ENCODE measurements at places on chromosomes 12 and 14.

DNA sequence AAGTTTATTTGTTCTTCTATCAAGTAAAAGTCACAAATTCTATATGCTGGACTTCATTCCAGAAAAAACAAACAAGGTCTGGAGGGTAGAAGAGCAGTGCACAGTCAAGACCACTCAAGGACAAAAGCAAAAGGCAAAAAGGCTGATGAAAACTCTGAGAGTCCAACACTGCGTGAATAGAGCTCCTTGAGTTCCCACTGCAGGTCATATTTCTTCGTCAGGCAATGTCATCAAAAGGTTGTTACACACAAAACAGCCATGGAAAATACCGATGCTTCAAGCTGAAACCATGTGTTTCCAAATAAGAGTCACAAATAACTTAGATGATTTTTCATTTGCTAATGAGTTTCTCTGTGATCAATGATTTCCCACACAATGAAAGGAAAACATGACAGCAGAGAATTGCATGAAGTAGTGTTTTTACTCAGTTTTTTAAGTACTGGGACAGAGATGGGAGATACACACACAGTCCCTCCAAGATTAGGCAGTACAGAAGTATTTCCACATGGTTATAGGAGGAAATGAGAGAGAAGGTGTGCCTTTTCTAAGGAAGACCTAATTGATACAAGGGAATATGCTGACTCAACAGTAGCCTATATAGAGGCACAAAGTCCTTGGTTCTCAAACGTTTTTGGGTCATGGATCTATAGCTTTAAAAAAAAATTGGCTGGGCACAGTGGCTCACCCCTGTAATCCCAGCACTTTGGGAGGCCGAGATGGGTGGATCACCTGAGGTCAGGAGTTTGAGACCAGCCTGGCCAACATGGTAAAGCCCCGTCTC lies 177.7 kb downstream of the MED13L start:
- DNase-seq: no peak

GRCh38 chr14:32998433-32998832 lies 59.8 kb downstream of the NPAS3 start:
- no peak for DNase-seq

- no peak for DNase-seq
These were observed 33.1 kb downstream of the FERMT2 start for GRCh38 chr14:52917735-52918134.

- no peak for DNase-seq
These were observed 140.5 kb downstream of the KCNA5 start for GRCh38 chr12:5184186-5184585.

DNA sequence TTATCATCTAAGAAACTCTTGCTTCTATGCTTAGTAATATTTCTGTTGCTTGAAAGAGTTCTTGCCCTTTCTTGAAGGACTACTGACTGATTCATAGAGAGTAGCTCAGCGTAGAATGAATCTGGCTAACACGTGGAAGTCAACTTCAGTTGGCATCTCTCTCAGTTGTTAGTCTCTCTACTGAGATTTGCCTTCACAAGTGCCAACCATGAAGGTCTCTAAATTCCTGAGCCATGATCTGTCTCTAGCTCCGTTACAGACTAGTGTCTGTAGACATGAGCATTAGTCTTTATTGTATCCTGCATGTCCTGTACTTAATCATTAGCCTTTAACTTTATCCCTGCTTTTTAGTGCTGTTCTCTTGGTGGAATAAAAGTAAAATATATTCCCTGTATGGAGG lies 19.1 kb upstream of the ALX1 start:
- no peak for DNase-seq

DNA sequence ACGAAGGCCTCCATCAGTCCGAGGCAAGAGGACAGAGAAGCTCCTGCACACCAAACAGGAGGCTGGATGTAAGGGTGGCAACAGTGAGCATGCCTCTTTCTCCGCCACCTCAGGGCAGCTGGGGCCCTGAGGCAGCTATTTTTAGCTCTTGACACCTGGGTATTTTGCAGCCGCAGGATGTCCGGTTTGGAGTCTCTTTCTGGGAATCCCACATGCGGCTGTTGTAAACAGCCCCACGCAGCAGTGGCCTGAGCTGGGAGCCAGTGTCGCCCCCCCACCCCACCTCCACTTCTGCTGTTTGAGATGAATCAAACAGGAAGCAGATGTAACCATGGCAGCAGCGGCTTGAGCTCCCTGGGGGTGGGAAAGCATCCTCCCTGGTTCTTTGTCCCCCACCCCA lies 11.7 kb downstream of the HDAC7 start:
- no peak for DNase-seq

DNA sequence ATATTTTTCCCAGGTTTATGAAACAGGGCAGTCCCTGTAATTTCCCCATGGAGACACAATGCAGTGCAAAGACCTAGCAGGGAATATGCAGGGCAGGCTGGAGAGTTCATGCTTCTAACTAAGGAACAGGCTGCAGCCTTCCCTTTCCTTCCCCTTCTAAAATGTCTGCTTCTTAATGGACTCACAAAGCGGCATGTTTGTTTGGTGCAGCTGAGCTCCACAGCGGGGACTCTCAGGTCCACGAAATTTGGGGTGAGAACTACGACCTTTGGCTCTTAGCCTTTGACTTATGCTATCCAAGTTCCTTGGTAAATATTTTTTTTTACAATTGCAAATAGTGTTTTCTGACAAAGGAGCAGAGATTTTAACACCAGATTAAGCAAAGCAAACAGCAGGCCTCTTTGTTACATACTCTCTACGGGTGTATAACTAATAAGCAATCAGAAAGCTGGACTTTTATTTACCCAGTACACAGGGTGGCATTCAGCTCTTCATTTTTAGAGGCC lies 323.6 kb downstream of the ZFP36L1 start:
- no peak for DNase-seq

DNA sequence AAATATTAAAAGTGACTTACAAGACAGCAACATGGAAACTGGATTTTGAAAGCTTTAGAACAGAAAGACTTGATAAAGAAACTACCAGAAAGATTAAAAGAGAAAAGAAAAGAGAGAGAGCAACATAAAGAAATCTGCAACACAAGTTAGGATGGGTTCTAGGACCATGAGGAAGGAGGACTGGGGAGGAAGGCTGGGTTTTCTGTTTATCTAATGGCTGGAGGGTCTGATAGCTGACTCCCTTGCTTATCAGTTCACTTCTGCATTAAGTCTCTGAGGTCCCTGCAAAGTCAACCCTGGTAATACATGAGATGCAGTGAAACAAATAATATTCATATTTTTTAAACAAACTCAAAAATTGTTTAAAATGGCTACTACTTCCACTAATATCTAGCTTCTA lies 90.1 kb downstream of the RPAP3 start:
- no peak for DNase-seq

- no peak for DNase-seq
These were observed 234.8 kb downstream of the DUSP6 start for GRCh38 chr12:89117448-89118034.

DNA sequence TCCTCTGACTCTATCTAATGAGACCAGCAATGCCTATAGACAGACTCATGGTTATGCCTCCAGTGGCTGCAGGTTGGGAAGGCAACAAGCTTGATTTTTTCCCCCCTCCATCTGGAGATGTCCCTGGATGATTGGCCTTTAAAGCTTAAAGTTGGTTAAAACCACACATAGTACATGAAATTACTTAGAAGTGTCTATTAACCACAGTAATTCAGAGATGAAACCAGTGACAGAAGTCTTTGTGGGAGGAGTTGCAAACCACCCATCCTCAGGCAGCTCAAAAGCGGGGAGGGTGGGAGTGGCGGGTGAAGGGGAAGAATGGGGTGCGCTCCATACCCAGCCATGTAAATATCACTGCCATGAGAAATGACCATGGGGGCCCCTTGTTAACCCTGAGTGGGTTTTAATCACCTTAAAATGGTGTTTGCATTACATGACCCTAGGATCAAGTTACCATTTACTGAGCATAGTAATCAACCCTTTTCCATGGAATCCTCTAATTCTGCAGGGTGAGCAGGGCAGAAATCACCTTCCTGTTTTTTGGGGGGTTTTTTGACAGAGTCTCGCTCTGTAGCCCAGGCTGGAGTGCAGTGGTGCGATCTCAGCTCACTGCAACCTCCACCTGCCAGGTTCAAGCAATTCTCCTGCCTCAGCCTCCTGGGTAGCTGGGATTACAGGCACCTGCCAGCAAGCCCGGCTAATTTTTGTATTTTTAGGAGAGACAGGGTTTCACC lies 133.5 kb downstream of the FOXN3 start:
- no peak for DNase-seq

DNA sequence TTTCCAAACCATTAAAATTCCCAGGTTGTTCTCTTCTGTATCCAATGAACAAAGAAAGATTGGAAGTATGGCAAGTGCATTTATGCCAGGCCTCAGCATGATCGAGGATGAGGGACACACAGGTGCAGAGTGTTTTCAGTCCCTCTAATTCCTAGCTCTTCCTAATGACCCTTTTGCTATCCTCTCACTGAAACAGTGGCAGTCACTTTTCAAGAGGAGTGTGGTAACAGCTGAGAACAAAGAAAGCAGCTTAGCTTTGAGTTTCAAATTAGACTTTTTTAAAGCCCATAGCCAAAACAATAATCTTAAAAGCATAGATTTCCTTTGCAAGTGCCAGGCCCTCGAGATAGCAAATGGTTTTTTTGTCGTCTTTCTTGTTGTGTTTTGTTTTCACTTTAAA lies 110.8 kb downstream of the KCNH5 start:
- no peak for DNase-seq

DNA sequence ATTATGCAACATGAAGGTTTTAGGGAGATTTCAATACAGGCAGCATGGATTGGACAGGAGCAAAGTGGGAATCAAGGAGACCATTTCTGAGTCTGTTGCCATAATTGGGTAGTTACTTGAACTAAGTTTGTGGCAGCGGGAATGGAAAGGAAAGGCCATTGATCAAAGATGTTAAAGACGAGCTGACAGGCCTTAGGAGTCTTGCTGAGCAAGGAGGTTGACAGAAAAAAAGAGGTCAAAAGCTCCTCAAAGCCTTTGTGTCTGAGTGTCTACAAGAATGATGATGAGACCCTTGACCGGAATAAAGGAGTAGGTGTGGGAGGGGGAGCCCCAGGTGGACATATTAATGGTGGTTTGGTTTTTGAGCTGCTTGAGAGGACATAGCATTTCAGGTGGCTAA lies 9.4 kb downstream of the PLEKHA5 start:
- DNase-seq: no peak
